ENCODE measurements at places on chromosomes 6 and 20.

DNA sequence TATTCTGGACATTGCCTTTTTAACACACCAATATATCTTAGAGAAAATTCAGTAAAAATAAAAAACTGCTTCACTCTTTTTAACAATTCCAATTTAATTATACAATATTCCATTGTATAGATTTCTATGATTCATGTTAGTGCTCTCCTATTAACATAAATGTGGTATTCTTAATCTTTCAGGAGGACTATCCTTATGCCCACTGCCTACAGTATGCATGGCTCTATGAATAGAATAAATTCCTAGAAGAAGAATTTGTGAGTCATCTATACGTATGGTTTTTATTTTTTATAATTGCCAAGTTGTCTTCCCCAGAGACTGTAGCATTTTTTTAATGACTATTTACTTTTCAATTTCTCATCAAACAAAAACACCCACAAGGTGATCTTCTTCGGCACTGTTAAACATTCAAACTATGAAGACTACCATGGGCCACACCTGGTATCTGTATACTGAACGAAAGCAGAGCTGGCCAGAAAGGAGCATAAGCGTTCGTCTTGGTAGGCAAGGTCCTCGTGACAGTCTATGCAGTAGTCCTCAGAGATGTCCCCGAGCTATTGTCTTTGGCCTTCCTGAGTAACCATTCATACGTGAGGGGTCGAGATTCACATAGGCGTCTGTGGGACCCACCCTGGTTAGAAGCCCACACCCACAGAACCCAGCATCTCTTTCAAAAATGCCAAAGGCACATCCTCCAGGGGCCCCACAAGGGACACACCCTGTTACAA is 74.6 kb downstream of the KIF16B start:
- no peak for DNase-seq

DNA sequence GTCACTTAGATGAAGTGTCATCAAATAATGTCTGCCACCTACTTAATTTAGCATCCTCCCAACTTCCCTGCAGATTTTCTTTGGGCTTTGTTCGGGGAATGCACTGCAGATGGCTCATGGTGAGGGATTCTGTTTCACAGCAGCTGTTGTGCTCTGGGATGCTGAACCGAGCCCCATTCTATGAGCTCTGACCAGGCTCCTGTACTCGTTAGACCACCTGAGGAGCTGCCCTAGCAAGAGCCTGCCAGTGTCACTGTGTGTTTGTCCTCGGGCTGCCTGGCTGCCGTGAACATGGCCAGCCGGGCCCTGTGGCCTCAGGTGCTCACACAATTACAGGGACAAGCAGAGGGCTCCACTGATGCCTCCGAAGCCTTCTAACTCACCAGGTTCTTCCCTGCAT is 238.8 kb upstream of the ECI2 start:
- DNase-seq = no peak

- no peak for DNase-seq
Observed at GRCh38 chr6:126041516-126041915, 55.2 kb downstream of the TRMT11 start.

GRCh38 chr6:45036103-45036502 is 292.0 kb upstream of the RUNX2 start:
- DNase-seq = no peak

GRCh38 chr6:110738899-110739365 is 76.3 kb downstream of the CDK19 start:
- no peak for DNase-seq

GRCh38 chr6:2517855-2518473 is 232.8 kb downstream of the MYLK4 start:
- DNase-seq = no peak

DNA sequence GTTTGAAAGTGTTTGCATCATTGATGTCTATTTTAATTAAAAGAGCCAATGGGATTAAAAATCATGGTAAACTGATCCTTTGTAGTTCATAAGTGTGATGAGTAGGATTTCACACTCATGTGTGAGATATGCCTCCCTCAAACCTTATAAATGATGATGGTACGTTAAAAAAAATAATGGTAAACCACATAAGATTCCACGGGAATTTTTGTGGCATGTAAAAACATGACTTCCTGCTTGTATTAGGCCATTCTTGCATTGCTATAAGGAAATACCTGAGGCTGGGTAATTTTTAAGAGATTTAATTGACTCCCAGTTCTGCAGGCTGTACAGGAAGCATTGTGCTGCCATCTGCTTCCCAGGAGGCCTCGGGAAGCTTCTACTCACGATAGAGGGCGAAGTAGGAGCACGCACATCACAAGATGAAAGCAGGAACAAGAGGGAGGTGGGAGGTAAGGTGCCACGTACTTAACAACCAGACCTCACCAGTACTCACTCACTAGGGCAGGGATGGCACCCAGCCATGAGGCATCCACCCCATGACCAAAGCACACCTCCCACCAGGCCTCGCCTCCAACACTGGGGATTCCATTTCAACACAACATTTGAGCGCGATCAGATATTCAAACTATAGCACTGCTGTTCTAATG is 187.6 kb upstream of the QKI start:
- no peak for DNase-seq

DNA sequence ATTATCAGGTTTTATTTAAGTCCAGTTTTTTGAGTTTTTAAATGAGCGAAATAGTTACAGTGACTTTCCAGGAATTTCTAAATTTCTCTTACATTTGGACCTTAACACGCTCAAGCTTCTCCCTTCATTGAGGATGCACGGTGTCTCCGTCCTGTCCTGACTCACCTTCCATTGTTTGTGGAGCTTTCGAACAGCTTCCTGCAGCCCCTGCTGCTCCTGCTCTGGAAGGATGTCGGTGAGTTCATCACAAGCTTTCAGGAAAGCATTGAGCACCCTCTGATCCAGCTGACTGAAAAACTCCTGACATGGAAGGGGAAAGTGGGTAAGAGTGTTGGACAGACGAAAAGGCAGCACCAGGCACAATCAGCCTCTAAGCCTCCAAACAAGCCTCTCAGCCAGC is 183.7 kb downstream of the SYNE1 start:
- DNase-seq = no peak

GRCh38 chr20:48760403-48760983 is 67.3 kb downstream of the PREX1 start:
- peak; percentile 53 for DNase-seq
